ENCODE measurements at places on chromosomes 3 and 15.
A peak's percentile ranks its signal among the peaks of the same experiment; 100 is the strongest.

DNA sequence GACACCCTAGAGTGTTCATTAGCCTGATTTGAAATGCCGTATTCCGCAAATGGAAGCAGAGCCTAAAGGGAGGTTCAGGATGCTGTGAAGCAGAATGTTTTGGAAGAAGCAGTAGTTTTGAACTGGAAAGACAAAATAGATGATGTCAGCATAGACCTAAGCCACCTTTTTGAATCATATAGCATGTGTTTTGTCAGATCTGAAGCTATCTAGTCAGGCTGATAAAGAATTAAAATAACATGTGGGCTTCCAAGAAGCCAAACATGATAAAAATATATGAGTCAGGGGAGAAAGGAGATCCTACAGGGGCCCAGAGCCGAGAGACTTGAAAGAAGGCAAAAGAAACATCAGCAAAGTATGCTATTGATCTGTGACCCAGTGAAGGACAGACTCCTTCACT, 47.2 kb upstream of the RASA2 start:
- no peak for DNase-seq

- peak; percentile 95 for DNase-seq
These were observed 27.6 kb downstream of the MEX3B start for GRCh38 chr15:82018201-82018600.

DNA sequence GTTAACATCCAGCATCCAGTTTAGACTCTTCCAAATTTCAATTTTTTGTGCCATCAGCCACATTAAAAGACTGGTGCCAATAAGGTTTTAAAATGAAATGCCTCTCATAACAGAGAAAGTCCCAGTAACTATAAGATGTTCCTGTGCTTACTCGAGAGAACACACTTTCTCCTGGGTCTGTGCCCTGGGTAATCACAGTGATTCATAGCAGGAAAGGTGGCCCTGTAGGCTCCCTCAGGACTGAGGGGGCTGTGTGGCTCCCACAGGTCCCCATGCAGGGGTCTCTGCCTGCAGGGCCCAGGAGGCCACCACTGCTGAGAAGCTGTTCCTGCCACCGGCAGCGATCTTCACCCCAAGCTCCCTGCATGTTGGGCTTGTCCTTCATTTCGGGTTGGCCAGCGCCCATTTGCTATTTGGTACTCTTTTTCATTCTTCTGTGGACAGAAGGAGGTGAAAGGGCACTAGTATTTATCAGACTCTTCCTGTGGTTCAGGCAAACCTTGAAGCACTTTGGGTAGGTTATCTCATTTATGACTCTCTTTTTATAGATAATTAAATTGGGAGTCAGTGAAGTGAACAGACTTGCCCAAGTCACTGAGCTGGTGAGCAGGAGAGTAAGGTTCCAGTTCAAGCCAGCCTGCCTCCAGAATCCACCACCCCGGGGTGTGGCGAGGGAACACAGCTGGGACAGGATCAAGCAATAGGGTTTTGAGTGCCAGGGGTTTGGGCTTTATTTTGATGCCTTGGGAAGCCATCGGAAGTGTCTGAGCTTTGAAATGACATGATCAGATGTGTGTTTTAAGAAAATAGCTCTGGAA, 44.2 kb upstream of the PLXNA1 start:
- DNase-seq: no peak

GRCh38 chr3:71503525-71504249, 79.8 kb downstream of the FOXP1 start:
- no peak for DNase-seq

GRCh38 chr3:16864610-16865313, 20.0 kb upstream of the PLCL2 start:
- DNase-seq: no peak

- DNase-seq: no peak
These were observed 377.8 kb downstream of the KCNH8 start for GRCh38 chr3:19526071-19526470.

DNA sequence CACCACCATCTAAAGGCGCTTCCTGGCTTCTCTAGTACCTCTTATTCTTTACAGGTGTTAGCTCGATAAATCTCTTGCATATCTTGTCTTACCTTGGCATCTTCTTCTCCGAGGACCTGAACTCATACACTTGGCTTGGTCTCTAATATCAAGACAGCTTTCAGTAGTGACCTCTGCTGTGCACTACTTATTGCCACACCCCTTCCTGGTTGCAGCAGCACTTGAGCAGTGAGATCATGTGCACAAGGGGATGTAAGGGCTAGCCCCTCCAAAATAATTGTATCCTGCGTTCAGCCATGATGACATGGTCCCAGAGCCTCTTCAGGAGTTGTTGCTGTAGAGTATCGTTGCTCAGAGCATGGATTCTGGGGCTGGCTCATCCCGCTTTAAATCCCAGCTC, 1.3 kb upstream of the PLA1A start:
- DNase-seq: peak; percentile 32

GRCh38 chr3:157614896-157615295, 111.7 kb upstream of the VEPH1 start:
- no peak for DNase-seq

DNA sequence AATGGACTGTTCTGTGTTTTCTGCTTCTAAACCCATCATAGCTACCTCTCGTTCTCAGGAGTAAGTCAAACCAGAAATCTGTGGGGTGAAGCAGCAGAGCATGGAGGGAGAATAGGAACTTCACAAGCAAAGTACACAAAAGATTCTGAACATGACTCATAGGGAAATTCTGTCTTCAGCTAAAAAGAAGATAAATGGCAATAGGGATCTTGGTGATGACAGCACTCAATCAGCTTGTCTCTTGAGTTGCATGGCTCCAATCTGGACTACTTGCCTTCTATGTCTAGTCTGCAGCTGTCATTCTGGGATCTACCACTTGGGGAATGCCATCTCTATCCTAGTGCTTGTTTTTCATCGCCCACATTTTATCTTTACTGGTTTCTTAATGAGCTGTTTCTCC, 13.5 kb upstream of the GRAMD1C start:
- DNase-seq: peak; percentile 24

DNA sequence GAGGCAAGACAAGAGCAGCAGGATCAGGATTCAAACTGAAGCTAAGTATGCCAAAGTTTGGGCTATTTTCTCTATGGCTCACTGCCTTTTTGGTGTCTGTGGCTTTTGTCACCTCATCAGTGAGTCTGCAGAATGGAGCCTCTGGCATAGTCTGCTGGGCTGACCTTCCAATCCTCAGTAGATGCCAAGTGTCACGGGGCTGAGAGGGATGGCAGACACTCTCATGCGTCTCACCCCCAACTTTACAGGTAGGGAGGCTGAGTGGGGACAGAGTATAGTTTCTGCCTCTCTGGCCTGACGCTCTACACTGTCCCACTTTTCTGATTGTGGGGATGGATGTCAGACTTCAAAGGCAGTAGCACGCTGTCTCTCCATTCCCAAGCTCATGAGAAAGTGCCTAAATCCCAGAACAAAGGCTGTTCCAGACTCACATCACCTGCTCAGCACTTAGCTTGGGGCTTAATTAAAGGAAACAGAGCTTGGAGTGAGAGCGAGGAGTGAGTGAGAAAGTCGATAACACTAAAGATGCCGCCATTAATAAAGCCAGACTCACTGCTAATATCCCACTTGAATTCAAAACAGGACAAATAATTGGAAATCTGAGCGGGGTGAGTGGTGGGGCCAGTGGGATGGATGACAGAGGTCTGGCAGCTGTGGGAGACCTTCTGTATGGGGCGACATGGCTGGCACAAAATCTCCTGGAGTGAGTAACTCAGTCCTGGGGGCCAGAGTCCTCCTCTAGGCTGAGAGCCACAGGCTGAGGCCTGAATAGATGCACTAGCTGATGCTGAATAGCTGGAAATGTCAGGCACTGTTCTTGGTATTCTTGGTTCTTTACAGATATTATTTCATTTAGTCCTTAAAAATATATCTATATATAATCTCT, 78.4 kb upstream of the MRPS22 start:
- no peak for DNase-seq

- no peak for DNase-seq
These were observed 27.9 kb downstream of the CYP8B1 start for GRCh38 chr3:42847731-42848130.

All from hematopoietic multipotent progenitor cell treated with erythropoietin and hydrocortisone succinate and interleukin-3 and kit ligand, for 6 days (in vitro differentiated cells).